IMR-90 (cell line): ENCODE measurements at places on chromosomes 12 and 14. TPM values are rescaled to one million over a fixed set of nuclear protein-coding genes. Genes with fewer than 3 reads are reported as not detected.

DNA sequence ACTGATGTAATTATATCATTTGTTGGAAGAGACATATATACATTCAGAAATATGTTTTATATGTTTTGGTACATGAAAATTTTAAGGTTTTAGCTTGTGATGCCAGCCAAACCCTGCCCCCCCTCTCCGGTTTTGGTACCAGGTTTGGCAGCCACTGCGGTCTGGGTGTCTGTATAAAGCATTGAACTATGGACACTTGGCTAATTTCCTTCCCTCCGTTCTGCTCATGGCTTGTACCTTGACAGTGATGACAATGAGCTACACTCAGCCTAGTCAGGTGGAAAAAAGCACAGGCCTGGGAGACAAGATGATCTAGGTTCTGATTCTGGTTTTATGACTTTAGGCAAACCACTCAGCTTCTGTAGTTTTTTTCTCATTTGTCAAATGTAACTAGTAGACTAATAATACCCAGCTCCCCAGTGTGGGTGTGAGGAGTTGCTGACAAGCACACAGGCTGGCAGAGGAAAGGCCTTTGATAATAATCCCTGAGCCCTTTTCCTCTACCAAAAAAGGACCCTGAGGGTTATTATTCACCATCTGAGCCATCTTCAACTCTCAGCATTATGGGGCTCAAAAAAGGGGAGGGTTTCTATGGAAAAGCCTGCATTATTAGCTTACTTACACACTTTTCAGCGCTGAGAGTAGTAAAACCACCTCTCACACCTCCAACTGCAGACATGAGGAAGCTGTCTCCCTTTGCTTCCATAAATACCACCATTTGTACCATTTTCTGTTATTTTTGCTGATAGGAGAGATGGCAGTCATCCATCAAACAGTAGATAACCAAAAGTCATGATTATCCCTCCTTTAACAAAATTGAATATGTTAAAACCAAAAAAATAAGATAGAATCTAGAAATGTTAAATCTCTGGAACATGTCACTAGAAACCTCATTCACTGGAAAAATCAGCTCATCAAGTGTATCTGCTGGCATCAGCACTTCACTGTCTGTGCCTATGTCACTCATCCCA lies 76.3 kb upstream of the PSMC1 start:
- H3K4me3 ChIP-seq, result no peak overlapping the region
- H3K27ac ChIP-seq, result no peak overlapping the region
- H3K4me1 ChIP-seq, result peaks cover 2% of the 10 kb centered on the region; the same call in 1 of the 2 replicates
- no peak for DNase-seq
- H3K27me3 ChIP-seq, result peaks cover 7% of the 10 kb centered on the region

- DNase-seq, result no peak
These were observed 341.9 kb downstream of the GXYLT1 start for GRCh38 chr12:41802803-41803202.

DNA sequence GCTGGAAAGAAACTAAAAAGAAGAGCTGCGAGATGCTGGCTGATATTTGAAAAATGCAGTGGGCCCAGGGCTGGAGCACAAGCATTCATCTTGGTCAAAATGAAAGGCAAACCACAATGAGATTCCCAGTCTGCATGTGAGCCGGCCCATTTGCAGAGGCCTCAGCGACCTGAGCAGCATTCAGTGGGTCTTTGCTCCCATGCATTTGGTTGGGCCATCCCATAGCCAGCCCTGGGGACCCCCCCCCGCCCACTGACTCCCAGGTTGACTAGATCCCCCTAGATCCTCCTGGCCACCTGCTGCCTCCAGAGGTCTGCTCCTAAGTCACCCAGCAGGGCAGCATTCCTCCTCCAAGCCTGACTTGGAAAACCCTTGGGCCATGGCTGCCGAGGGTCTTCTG lies 59.8 kb downstream of the PRMT8 start:
- no peak for DNase-seq
- H3K27ac ChIP-seq, result no peak overlapping the region
- H3K4me3 ChIP-seq, result no peak overlapping the region
- no peaks in the 10 kb centered on the region for H3K4me1 ChIP-seq
- no peaks in the 10 kb centered on the region for H3K36me3 ChIP-seq

The B4GALNT3 gene
- not detected in 2 replicates for total RNA-seq

DNA sequence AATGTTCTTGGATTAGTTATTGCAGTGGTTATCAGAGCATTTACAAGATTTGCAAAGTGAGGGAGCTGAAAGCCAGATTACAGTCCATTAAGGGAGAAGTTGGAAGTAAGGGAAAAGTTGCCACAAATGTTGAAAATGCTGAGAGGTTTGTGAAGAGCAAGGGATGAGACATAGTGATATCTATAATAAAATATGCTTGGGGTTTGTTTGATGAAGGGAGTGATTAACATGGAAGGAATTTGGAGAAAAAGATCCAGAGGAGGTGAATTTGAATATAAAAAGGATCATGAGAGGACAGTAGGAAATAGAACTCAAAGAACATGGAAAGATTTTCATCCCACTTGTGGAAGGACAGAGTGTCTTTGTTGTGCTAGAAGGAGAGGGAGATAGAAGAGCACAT lies 19.3 kb upstream of the CCER1 start:
- peak; percentile 72 for DNase-seq
- no peaks in the 10 kb centered on the region for H3K36me3 ChIP-seq
- no peaks in the 10 kb centered on the region for H3K27me3 ChIP-seq
- no peak overlapping the region for H3K4me3 ChIP-seq

The ACIN1 gene
- 71.9 and 73.8 TPM in 2 replicates for total RNA-seq
